DMS153 (cell line): ENCODE measurements at places on chromosomes 3 and 15.
A peak's percentile ranks its signal among the peaks of the same experiment; 100 is the strongest.

DNA sequence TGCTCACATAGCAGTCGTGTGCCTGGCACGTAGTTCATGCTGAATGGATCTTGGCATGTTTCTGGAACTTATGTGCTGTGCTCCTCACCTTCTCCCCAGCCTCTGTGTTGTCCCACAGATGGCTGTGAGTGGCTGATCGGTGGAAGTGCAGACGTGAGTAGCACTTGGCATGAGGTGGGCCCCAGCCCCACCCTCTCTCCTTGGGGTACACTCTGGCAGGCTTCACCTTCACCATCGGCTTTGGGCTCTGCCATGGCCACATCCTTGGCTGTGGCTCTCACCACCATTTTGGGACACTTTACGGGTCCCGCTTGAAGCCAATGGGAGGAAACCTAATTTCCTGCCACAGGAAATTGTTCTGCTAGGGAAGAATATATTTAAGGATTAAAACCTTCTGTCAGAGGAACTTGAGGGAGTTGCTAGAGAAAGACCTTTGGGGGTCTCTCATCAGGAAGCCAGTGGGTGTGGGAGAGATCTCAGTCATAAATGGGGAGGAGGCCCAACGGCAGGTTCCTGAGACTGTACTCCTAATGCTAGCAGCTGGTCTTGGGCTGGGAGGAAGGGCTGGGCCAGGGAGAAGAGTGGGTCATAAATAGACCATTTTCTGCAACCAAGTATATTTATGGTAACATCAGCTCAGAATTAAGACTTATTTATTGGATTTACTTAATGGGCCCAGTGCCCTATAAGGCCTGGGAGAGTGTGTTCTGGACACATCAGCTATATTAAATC lies 92.3 kb downstream of the SMAD3 start:
- DNase-seq, result no peak

- DNase-seq, result no peak
Observed at GRCh38 chr3:124064050-124064449, 72.1 kb upstream of the ROPN1 start.

GRCh38 chr3:58271901-58272501 lies 34.0 kb upstream of the RPP14 start:
- no peak for DNase-seq

GRCh38 chr3:122992676-122993075 lies 34.9 kb downstream of the SEMA5B start:
- no peak for DNase-seq

DNA sequence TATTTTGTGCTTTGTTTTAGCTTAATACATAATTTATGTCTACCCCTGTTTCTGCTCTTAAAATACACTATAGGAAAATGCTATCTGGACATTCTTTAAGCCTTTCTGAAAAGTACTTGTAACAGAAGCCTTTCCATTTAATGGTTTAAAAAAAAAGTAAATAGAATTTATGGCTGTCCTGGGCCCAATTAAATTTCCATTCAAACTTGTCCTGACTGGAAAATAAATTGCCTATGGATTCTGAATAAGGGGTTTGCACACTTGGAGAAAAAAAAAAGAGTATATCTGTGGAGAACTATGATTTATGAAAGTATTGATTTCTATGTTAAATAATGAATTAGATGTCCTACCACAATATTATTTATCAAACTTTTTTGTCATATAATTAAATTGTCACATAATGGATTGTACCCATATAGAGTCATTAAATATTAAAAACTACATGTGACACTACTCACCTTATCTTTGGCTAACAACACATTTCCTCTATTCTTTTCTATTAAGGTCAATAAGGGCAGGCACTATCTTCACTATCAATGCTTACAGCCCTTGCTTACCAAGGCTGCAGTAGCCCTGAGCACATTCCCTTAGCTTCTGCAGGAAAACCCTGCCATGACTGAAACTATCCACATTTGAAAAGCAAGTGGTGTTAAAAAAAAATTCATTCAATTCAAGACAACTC lies 396.1 kb upstream of the ROBO2 start:
- DNase-seq, result peak; percentile 34
